A375 (cell line): ENCODE measurements at places on chromosomes 7 and 10. TPM values are rescaled to one million over a fixed set of nuclear protein-coding genes. Genes with fewer than 3 reads are reported as not detected.

The PDZD7 gene
- total RNA-seq = 6.6 and 7.0 TPM in 2 replicates

The GIMAP7 gene
- not detected in 2 replicates for total RNA-seq

The UBN2 gene
- total RNA-seq = 4.2 and 4.9 TPM in 2 replicates

The MYH16 gene
- 0.87 and 1.7 TPM in 2 replicates for total RNA-seq

The KLHDC10 gene
- 11.2 and 16.3 TPM in 2 replicates for total RNA-seq

The HOXA2 gene
- 1.4 TPM in 2 replicates for total RNA-seq

The IPMK gene
- 1.8 and 1.9 TPM in 2 replicates for total RNA-seq

The IGF2BP3 gene
- total RNA-seq = 121 and 146 TPM in 2 replicates

The KCP gene
- total RNA-seq = not detected in 2 replicates
